ENCODE measurements at places on chromosomes 13 and 19.

DNA sequence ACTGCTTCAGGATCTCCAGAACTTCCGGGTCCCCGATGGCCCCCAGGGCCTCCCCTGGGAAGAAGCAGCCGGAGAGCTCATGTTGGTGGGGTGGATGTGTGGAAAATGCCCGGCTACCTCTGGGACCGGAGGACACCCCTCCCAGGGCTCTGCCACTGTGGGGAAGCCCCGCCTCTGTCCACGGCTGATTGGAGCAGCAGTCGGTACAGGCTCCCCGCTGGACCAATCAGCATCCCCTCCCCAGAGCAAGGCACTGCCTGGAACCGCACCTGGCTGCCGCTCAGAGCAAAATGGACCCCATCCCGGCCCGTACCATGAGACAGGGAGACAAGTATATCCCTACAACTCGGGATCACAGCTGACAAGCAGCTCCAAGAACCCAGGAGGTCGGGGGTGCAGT lies 6.4 kb downstream of the DOHH start:
- DNase-seq = no peak

DNA sequence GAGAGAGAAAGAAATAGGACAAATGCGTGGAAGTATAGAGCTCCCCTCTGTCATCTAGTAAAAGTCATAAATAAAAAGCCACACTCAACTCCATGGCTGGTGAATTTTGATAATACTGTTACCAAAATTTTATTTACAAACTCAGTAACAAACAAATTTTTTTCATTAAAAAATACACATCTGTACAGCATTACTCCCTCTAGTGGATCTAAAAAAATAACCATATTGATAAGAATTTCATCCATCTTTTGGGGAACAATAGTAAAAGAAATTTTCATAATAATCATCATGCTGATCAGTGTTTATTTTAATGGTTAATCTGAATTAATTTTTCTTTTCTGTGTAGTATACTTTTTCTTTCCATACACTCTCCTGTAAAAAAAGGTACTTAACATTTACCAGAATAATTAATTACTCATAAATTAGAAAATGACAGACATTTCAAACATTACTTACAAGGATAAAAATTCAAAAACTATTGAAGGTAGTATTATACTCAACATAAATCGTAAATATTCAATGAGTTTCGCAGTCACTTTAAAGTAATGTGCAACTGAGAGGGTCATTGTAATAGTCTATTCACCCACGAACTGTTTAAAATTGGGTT lies 173.5 kb upstream of the LSM14A start:
- no peak for DNase-seq

DNA sequence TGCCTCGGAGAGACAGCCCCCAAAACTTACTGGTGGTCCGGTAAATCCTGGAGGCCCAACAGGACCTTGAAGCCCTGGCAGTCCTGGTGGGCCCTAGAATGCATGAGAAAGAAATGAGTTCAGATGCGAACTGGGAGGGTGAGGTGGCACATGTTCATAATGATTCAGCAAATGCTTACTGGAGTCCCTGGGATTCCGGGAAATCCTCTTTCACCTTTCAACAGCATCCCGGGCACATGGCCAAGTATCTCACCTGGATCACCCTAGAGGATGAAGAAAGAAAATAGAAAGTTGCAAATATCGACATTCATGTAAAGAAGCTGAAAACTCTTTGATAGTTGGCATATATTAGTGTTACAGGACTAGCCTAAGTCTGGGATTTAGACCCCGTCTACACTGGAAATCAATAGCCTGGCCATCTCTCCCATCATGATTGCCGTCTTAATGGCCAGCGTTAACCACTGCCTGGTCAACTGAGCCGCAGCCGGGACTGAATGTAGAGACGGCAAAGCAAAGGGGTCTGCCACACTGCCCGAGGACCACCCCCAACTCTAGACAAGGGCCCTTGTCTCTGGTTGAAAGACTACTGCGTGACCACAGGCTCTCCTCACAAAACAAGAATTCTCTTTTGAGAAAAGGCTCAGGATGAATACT lies 96.9 kb downstream of the COL4A1 start:
- no peak for DNase-seq

GRCh38 chr19:44539236-44539826 lies 9.9 kb upstream of the CEACAM20 start:
- no peak for DNase-seq

DNA sequence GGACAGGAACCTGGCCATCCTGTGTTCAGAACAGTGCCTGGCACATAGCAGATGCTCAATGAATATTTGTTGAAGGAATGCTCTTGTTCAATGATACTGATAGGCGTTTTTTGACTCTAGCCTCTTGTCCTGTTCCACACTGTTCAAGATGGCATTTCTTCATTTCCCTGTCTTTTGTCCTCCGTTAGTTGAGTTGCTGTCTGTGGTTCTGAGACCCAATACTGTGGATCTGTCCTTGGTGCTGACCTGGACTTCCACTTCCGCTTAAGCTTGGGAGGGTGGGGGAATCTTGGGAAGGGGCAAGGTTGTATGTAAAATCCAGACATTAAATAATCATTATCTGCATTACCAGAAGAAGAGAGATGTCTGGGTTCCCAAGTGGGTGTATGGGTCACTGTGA lies 8.3 kb upstream of the KCNN4 start:
- DNase-seq = no peak

- no peak for DNase-seq
Measured at GRCh38 chr19:55176076-55176475, 4.0 kb downstream of the SYT5 start.

DNA sequence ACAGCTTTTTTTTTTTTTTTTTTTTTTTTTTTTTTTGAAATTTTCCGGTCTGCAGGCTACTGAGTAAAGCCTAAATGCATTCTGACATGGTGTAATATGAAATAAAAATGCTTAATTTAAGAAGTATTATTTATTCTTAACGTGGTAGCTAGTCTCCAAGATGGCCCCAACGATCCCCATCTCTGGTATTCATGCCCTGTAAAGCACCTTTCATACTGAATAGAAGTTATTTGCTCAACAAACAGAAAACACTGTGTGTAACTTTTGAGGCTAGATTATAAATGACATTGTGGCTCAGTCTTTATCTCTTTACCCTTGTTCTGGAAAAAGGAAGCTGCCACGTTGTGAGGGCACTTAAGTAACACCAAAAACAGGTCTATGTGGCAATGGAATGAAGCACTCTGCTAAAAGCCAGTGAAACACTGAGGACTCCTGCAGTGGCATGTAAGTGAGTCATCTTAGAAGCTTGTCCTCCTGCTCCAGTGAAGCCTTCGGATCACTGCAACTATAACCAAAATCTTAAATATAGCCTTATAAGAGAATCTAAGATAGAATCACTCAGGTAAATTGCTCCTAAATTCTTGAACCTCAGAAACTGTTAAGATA lies 128.7 kb downstream of the UGGT2 start:
- DNase-seq = no peak

GRCh38 chr13:88189728-88190127 lies 518.6 kb downstream of the SLITRK5 start:
- no peak for DNase-seq

DNA sequence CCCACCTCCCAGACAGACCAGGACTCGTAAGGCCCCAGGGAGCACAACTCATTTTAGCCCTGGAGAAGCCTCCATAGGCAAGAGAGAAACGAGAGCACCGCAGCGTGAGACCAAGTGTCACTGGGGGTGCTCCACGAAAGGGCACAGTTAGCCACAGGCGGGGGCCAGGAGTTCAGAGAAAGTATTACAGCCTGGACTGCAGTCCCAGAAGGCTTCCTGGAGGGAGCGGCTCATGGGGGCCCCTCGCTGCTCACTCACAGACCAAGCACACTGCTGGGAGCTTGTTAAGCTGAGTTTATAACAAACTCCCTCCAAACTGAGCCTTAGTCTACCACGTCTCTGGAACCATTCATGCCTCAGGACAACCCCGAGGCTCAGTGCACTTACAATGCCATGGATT lies 16.5 kb downstream of the ANKRD27 start:
- no peak for DNase-seq

DNA sequence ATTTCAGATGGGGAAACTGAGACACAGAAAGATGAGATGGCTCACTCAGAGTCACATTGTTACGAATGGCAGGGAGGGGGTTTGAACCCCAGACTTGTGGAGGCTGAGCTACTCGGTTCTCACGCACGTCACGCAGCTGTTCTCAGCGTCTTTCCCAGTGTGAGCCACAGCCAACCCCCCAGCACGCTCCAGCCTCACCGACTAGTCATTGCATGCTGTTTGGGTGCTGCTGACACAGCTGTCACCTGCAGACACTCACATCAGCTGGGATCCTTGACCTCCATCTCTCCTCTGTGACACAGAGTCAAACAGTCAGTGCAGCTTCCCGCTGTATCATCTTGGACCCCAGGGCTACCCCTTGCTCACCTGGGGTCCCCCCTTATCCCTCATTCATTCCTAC lies 2.4 kb upstream of the NCAN start:
- no peak for DNase-seq

- DNase-seq = no peak
Measured at GRCh38 chr19:16859626-16860025, 29.2 kb upstream of the F2RL3 start.

DNA sequence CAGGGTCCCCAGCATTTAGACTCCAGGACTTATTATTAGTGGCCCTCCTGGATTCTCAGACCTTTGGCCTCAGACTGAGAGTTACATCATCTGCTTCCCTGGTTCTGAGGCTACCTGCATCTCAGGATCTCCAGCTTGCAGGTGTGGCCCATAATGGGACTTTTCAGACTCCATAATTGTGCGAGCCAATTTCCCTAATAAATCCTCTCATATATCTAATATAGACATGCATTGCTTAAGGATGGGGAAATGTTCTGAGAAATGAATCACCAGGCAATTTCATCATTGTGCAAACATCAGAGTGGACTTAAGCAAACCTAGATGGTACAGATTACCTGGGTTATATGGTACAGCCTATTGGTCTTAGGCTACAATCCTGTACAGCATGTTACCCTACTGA lies 116.5 kb upstream of the FBXL3 start:
- DNase-seq = peak; percentile 3

DNA sequence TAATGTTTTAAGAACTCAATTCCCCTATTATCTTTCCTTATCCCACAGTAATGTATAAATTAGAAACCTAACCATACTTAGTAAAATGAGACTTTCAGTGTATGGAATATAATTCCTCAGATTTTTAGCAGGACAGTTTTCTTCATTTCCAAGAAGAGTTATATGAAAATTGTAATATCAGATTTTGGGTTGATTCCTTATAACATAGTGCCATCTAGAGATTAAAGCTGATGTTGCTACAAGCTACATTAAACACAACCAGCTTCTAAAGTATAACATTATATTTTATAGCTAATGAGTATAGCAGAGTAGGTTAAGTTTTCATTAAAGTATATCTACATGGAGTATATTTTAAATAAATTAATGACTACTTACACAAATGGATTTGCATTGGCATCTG lies 99.7 kb upstream of the MIR17HG start:
- no peak for DNase-seq

DNA sequence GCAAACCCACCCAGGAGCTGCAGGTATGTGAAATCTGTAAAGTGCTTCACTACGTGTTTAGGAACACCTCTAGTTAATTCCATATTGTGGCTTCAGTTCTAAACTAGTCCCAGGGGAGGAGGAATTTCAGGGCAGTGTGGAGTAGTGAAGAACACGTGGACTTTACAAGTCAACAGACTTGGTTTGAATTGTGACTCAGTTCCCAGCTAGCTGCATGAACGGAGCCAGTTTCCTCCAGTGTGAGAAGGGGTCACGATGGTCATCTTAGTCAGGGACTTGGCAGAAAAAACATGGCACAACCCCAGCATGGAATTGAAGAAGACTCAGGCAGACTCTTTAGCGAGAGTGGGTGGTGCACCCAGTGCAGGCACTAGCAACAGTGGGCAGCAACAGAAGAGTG lies 175.7 kb upstream of the UBL3 start:
- DNase-seq = no peak

- no peak for DNase-seq
Measured at GRCh38 chr19:11322269-11323024, 17.0 kb downstream of the RAB3D start.

DNA sequence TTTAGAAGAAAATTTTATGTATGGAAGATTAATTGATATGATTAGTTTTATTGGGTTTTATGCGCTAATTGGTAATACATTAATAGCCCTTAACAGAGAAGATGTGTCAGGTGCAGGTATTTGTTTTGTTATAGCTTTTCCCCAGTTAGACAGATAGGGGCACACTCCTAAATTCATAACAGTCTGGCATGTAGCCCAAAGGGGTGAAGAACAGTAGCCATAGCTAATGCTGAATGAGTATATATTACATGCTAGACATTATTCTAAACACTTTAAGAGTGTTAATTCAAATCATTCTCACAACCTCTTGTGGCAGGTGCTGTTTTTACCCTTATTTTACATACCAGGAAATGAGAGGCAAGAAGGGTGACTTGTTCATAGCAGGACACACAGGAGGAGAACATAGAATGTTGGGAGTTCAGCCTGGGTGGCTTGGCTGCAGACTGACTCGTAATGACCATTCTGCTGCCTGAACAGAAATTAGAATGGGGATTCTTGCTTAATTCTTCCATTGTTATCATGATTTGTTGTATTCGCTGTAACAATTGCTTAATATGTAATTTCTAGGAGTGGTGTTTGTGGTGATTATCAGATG lies 20.1 kb downstream of the PCCA start:
- DNase-seq = no peak

DNA sequence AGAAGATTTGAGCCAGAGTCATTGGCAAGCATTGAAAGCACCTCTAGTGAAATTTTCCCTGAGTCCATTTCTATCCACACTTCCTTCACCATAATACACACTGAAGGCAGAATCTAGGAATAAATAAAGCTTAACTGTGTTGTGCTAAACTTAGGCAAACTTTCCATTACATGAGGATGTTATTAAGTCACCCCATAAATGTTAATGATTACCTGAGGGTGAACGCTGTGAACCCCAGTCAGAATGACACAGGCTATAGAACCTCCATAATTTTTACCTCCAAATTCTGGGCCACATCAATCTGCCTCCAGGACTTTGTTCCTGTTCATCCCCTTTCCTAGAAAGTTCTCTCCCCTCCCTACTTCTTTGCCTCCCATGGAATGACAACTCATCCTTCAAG lies 71.0 kb downstream of the RAP2A start:
- no peak for DNase-seq

GRCh38 chr19:3175781-3176714 lies 2.5 kb upstream of the S1PR4 start:
- peak; percentile 71 for DNase-seq

- DNase-seq = no peak
Measured at GRCh38 chr13:71021825-71022422, 845.1 kb downstream of the DACH1 start.

DNA sequence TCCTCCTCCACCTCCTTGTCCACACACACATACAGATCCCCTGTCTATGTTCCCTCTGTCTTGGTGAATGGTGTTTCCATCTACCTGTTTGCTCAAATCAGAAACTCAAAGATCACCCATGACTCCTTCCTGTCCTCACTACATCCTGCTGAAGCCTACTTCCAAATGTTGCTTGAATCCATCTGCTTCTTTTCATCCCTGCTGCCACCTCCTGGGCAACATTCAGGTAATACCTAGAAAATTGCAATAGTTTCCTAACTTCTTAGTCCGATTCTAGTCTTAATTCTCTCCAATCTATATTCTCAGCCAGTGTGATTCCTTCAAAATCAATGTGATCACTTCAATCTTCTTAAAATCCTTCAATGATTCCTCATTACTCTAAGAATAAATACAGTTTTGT lies 155.5 kb upstream of the STARD13 start:
- peak; percentile 28 for DNase-seq

All from body of pancreas (tissue), 4 donors.